Activated CD8-positive, alpha-beta memory T cell treated with anti-CD3 and anti-CD28 coated beads for 24 hours (primary cell): ENCODE measurements at places on chromosomes 13 and 19.

GRCh38 chr13:44609137-44609536 is 33.0 kb upstream of the TSC22D1 start:
- no peak for DNase-seq

- DNase-seq = no peak
Observed at GRCh38 chr13:43289470-43290255, 266.3 kb downstream of the DNAJC15 start.

- no peak for DNase-seq
Observed at GRCh38 chr13:110070511-110071120, 236.3 kb downstream of the COL4A1 start.

GRCh38 chr13:114309806-114310410 is 4.4 kb upstream of the CHAMP1 start:
- DNase-seq = no peak

DNA sequence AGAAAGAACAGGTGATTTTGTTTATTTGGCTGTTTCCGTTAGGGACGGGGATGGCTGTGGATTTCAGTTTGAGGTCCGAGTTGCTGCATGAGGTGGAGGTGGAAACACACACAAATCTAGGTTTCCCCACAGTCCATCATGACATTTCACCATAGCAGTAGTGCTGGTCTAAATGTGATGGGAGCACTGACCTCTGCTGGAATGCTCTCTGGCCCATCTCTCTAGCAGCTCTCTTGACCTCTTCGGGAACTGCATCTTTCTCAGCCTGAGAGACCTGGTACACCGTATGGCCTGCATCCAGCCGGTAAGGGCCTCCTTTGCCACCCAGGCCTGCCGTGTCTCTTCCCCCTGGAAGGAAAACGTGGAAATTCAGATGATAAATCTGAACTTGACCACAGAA is 154.0 kb downstream of the RGCC start:
- DNase-seq = no peak

DNA sequence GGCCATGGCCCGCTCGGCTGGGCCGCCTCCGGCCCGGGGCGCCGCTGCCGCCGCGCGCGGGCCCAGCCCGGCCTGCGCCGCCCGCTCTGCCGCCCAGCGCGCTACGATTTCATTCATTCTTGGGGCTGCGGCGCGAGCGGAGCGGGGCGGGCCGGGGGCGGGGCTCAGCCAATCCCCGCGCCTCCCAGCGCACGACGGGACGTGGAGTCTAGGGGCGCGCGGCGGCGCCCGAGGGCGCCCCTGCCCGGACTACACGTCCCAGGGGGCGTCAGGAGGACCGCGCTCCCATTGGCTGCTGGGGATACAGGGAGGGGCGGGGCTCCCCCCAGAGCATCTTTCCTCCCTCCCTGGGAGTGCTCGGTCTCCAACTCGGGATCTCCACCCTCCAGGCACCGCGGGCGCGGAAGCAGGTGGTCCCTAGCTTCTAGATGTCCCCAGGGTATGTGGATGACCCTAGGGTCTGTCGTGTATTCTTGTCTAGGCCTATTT is 5.6 kb upstream of the DPF1 start:
- DNase-seq = peak; percentile 81

DNA sequence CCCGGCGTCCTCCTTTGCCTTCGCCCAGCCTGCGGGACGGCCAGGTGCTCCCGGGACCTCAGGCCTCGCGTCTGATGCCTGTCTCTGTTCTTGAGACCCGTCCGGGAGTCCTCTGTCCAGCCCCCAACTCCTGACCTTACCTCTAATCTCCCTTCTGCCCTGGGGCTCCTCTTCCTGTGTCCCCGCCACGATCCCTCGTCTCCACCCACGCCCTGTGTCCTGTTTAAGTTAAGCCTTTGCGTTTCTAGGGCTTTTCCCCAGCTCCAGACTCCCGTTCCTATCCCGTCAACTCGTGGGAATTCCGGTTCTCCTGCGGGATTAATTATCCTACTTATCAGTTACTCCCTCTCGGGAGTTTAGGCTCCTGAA is 686 bp downstream of the LENG8 start:
- no peak for DNase-seq

DNA sequence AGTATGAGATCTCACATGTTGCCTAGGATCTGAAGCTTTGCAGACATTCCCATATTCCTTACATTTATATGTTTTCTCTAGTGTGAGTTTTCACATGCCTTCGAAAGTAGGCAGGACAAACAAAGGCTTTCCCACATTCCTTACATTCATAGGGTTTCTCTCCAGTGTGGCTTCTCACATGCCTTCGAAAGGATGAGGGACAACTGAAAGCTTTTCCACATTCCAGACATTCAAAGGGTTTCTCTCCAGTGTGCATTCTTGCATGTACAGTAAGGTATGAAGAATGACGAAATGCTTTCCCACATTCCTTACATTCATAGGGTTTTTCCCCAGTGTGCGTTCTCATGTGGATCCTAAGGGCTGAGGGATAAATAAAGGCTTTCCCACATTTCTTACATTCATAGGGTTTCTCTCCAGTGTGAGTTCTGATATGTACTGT is 14.2 kb downstream of the ZNF699 start:
- no peak for DNase-seq

- DNase-seq = peak; percentile 68
Observed at GRCh38 chr19:46635920-46636761, at the start of gene GNG8. Gene GNG8 (minus strand): TSS chr19:46636202. CDS start chr19:46634682, 1,520 bp downstream.
